ENCODE measurements at places on chromosomes 6 and 20. TPM values are rescaled to one million over a fixed set of nuclear protein-coding genes. Genes with fewer than 3 reads are reported as not detected.

Gene DLK2
- polyA plus RNA-seq = 4.5 TPM

Gene HLA-DRB5
- 0.29 TPM for polyA plus RNA-seq

Gene CCR6
- polyA plus RNA-seq = not detected

Gene EDN3
- polyA plus RNA-seq = 0.07 TPM

Gene DDR1
- 12.1 TPM for polyA plus RNA-seq

Gene ABHD16B
- 0.59 TPM for polyA plus RNA-seq

Gene ITPR3
- 12.6 TPM for polyA plus RNA-seq

Gene TFAP2C
- polyA plus RNA-seq = 0.07 TPM

Gene MPIG6B
- polyA plus RNA-seq = 0.37 TPM

Gene ZNF335
- 13.1 TPM for polyA plus RNA-seq

Gene FRK
- polyA plus RNA-seq = 0.61 TPM

Gene BYSL
- 20.0 TPM for polyA plus RNA-seq

Gene ZKSCAN3
- polyA plus RNA-seq = 2.1 TPM

Gene MYBL2
- polyA plus RNA-seq = 0.17 TPM

Gene PRL
- polyA plus RNA-seq = not detected

Gene RAMACL
- 0.29 TPM for polyA plus RNA-seq

Gene NKAIN2
- polyA plus RNA-seq = 0.07 TPM
